T-helper 17 cell (primary cell): ENCODE measurements at places on chromosomes 4 and X.

- no peak for DNase-seq
These were observed 124.6 kb downstream of the GABRB1 start for GRCh38 chr4:47155919-47156318.

- no peak for DNase-seq
These were observed 57.0 kb downstream of the MAPK10 start for GRCh38 chr4:86302830-86303229.

- no peak for DNase-seq
These were observed 66.3 kb upstream of the MSN start for GRCh38 chrX:65601126-65601525.

DNA sequence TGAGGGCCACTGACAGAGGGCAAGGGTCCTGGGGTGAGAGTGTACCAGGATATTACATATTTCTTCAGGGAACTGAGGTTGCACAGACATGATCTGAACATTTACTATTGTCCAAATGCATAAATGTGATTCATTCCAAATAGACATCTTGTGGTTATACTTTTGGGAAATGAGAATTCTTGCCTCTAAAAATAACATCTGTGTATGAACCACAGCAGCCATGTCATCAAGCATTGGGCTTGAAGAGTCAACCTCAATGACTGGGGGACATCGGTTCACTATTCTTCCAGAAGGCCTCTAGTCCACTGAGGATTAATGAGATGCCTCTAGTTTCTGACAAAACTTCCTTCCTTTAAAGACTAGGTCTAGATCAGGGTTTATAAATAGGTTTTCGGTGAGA lies 193.1 kb upstream of the GPC4 start:
- DNase-seq: no peak
